Activated CD8-positive, alpha-beta T cell treated with anti-CD3 and anti-CD28 coated beads for 36 hours (primary cell): ENCODE measurements at places on chromosomes 12 and 14.
A peak's percentile ranks its signal among the peaks of the same experiment; 100 is the strongest.

GRCh38 chr12:129325566-129325965 is 472.3 kb downstream of the GLT1D1 start:
- H3K27ac ChIP-seq = no peak overlapping the region
- no peak for DNase-seq
- no peaks in the 10 kb centered on the region for H3K27me3 ChIP-seq
- H3K4me1 ChIP-seq = no peaks in the 10 kb centered on the region

DNA sequence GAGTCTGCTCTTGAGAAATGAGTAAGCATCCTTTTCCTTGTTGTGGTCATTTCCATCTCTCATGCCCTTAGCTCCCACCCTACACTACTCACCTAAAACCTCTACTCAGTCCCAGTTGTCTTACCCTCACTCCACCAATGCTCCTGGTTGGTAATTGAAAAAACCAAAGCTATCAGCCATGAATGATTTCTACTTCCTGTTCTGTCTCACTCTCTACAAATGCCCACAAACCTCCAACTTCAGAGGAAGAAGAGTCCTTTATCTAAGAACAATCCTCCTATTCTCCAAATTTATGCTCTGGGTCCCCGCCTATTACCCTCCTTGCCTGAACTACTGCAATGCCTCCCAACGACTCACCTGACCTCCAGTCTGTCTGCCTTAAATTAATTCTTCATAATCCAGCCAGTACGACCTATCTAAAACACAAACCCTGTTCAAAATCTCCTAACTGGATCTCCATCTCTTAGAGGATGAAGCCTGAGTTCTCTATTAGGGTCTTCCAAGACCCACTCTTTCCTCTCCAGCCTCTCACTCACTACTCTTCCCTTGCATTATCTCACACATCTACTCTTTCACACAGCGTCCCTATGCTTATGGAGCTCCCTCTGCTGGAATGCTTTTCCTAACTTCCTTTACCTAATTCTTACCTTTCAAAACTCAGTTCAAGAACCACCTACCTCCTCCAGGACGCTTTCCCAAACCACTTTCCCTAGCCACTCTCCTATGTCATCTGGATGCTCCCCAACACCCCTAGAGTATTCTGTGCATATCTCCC is 2.2 kb downstream of the DHRS1 start:
- H3K27ac ChIP-seq = peak overlapping the region; percentile 82
- DNase-seq = no peak
- H3K4me3 ChIP-seq = no peak overlapping the region
- peaks cover 18% of the 10 kb centered on the region for H3K36me3 ChIP-seq

GRCh38 chr12:47100160-47100559 is 20.4 kb upstream of the AMIGO2 start:
- DNase-seq = no peak
- H3K36me3 ChIP-seq = no peaks in the 10 kb centered on the region
- no peaks in the 10 kb centered on the region for H3K27me3 ChIP-seq

DNA sequence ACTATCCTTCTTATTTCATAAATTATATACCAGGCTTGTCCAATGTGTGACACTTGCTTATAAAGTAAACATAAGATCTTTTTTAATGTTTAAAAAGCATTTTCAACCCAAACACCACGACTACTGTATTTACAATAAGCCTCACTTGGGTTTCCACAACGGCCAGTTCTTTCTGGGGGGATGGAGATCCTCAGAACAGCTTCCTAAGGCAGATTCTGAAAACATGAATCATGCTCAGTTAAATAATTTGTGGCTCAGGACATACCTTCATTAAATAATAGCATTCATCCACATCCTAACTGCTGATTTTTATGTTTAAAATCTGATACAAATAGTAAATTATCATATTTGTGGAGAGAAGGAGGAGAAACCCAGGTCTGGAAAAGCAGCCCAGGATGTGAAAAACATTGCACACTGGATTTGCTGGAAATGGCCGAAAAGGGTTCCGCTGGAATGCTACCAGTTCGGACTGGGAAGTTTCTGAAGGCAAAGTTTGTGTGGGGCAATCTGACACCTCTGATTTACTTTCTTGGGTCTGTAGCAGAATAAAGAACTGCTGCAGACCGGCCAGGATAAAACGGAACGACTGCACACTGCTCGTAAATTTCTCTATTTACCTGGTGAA is 597 bp downstream of the GLT8D2 start:
- peaks cover 7% of the 10 kb centered on the region for H3K4me1 ChIP-seq
- H3K4me3 ChIP-seq = no peak overlapping the region
- H3K36me3 ChIP-seq = no peaks in the 10 kb centered on the region

GRCh38 chr12:130452546-130452945 is 114.9 kb downstream of the PIWIL1 start:
- no peaks in the 10 kb centered on the region for H3K27me3 ChIP-seq
- H3K4me3 ChIP-seq = no peak overlapping the region
- H3K4me1 ChIP-seq = no peaks in the 10 kb centered on the region

GRCh38 chr14:103546652-103547454 is 15.6 kb downstream of the BAG5 start:
- no peaks in the 10 kb centered on the region for H3K36me3 ChIP-seq
- H3K27me3 ChIP-seq = no peaks in the 10 kb centered on the region
- no peak overlapping the region for H3K27ac ChIP-seq
- DNase-seq = peak; percentile 85

- DNase-seq = no peak
- H3K27ac ChIP-seq = no peak overlapping the region
- no peaks in the 10 kb centered on the region for H3K36me3 ChIP-seq
- H3K27me3 ChIP-seq = peaks cover 3% of the 10 kb centered on the region
Measured at GRCh38 chr12:28955931-28956330, 193.1 kb upstream of the FAR2 start.

DNA sequence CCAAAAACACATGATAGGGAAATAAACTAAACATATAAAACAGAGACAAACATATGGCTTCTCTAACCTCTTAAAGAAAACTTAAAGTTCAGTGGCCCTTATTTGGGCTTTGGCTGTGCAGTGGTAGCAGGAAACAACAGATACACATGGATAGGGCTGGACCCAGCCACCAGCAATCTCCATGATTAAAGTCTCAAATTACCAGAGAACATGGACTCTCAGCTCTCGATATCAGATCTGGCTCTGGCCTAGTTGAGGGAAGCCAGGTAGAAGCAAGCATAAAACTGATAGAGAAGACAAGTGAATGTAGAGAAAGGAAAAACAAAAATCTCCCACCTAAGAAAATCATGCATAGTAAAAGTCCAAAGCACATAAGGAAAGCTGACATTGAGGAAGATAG is 164.8 kb downstream of the ITPR2 start:
- H3K4me1 ChIP-seq = no peaks in the 10 kb centered on the region
- peaks cover 13% of the 10 kb centered on the region for H3K36me3 ChIP-seq
- H3K27ac ChIP-seq = no peak overlapping the region
- no peak overlapping the region for H3K4me3 ChIP-seq
- no peaks in the 10 kb centered on the region for H3K27me3 ChIP-seq

DNA sequence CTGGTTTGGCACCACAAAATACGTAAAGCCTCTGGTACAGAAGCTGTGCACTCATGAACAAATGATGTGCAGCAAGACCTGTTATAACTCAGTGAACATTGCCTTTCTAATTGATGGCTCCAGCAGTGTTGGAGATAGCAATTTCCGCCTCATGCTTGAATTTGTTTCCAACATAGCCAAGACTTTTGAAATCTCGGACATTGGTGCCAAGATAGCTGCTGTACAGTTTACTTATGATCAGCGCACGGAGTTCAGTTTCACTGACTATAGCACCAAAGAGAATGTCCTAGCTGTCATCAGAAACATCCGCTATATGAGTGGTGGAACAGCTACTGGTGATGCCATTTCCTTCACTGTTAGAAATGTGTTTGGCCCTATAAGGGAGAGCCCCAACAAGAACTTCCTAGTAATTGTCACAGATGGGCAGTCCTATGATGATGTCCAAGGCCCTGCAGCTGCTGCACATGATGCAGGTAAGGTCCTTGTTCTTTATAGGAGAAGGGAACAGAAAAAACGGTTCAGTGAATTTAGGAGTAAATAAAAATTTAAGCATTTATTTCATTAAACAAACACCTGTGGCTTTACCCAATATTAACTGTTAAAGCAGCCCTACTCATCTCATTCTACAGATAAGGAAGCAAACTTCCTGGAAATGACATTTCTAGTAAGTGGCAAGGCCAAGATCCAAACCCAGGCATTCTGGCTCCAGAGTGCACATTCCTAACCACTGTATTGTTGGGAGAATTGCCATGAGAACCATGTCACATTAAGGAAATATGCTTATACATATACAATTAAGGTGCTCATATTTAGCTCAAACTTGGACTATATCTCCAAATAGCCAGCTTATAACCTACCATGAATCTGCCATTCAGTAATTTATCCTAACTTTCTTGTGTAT is 11.7 kb downstream of the COCH start:
- no peak for DNase-seq
- H3K4me1 ChIP-seq = peaks cover 12% of the 10 kb centered on the region
- H3K27me3 ChIP-seq = no peaks in the 10 kb centered on the region
- H3K4me3 ChIP-seq = no peak overlapping the region
- H3K27ac ChIP-seq = no peak overlapping the region

DNA sequence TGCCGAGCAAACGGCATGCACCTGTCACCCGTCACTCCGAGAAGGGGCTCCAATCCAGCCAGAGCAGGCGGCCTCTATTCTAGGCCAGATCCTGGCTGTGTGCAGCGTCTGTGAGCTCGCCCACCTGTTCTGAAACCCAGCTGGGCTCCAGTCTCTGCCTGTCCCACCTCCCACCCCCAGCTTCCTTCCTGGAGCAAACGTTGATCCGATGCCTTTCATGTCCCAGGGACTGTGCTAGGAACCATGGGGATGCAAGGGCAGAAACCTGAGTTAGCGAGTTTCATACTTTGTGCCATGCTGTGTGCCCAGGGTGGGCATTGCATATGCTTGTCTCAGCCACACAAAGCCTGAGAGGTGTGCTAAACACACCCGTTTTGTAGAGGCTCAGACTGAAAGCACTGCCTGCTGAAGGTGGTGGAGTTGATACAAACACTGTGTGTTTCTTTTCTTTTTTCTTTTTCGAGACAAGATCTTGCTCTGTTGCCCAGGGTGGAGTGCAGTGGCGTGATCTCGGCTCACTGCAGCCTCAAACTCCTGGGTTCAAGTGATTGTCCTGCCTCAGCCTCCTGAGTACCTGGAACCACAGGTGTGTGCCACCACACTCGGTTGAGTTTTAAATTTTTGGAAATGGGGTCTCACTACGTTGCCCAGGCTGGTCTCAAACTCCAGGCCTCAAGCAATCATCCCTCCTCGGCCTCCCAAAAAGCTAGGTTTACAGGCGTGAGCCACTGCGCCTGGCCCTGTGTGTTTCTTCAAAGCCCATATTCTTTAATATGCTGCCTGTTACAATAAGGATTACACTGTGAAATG is 84.1 kb upstream of the MED13L start:
- peak; percentile 23 for DNase-seq
- H3K27ac ChIP-seq = no peak overlapping the region
- no peaks in the 10 kb centered on the region for H3K36me3 ChIP-seq

- peaks cover 24% of the 10 kb centered on the region for H3K4me1 ChIP-seq
- H3K4me3 ChIP-seq = no peak overlapping the region
- H3K27ac ChIP-seq = no peak overlapping the region
- DNase-seq = peak; percentile 14
- H3K27me3 ChIP-seq = no peaks in the 10 kb centered on the region
Measured at GRCh38 chr14:64178814-64179213, 115.4 kb downstream of the ESR2 start.

- H3K4me3 ChIP-seq = peak within 1 kb of the TSS; percentile 66
- H3K27ac ChIP-seq = peak within 1 kb of the TSS; percentile 86
- peak; percentile 95 for DNase-seq
- H3K4me1 ChIP-seq = peaks cover 18% of the 10 kb centered on the region
- no peaks in the 10 kb centered on the region for H3K36me3 ChIP-seq
Measured at GRCh38 chr12:113135178-113136127, at the start of gene RASAL1. Gene RASAL1 (minus strand): TSS chr12:113135761. CDS start chr12:113135462, 299 bp downstream.

DNA sequence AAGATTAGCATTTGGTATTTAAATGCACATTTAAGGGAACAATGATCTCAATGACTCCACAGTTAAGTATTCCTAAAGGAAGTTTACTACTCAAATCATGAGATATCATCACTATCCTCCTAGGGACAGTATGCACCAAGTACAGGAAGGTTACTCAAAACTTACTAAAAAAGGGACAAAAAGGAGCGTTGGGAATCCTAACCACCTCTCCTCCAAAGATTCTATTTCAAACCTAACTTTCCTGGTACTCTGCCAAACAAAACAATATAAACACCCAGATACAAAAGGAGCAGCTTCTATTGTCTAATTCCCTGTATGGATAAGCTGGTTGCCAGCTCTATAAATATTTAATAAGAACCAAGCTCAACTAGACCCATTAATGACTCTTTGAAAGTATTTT is 377.7 kb downstream of the NUAK1 start:
- DNase-seq = no peak
- H3K27me3 ChIP-seq = peaks cover 5% of the 10 kb centered on the region
- no peak overlapping the region for H3K27ac ChIP-seq
- H3K4me1 ChIP-seq = no peaks in the 10 kb centered on the region
- no peak overlapping the region for H3K4me3 ChIP-seq
- H3K36me3 ChIP-seq = no peaks in the 10 kb centered on the region

DNA sequence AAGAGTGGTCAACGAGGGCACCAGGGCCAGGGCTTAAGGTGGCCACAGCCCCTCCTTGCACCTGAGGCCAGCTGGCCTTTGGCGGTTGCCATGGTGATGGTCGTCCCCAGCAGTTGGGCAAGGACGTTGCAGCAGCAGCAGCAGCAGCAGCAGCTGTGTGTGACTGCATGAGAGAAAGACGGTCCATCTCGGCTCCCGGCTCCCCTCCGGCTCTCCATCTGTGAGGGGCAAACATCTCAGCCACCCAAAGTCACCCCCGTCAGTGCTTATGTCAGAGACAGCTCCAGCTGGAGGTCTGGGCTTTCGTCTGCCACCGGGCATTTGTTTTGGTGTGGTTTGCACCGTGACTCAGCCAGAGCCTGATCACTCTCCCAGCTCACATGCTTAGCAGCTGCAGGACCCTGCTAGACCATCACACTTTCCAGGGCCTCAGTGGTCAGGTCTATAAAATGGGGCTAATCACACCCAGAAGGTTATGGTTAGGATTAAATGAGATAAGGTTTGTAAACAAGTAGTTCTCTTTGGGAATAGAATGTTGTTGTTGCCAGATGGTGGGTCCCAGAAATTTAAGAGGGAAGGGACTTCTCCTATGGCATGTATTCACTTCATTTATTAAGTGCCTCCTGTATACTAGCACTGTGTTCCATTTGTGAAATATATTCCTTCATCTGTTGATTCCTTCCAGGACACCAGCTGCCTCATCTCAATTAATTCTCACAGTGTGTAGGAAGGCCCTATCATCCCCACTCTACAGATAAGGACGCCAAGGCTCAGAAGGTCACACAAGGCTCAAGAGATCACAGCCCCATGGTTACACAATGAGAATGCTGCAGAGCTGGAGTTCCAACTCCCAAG is 212.6 kb upstream of the LHX5 start:
- no peak for DNase-seq
- no peak overlapping the region for H3K27ac ChIP-seq
- no peak overlapping the region for H3K4me3 ChIP-seq
- H3K36me3 ChIP-seq = no peaks in the 10 kb centered on the region
